ENCODE measurements at places on chromosomes 5 and 9. TPM values are rescaled to one million over a fixed set of nuclear protein-coding genes. Genes with fewer than 3 reads are reported as not detected.

RLN1 gene
- total RNA-seq = 0.57 TPM

PCDHA10 gene
- total RNA-seq = 0.05 TPM

FOXI1 gene
- total RNA-seq = not detected

- DNase-seq = no peak
Measured at GRCh38 chr5:122707796-122708195, 67.1 kb upstream of the SNX2 start.

DNA sequence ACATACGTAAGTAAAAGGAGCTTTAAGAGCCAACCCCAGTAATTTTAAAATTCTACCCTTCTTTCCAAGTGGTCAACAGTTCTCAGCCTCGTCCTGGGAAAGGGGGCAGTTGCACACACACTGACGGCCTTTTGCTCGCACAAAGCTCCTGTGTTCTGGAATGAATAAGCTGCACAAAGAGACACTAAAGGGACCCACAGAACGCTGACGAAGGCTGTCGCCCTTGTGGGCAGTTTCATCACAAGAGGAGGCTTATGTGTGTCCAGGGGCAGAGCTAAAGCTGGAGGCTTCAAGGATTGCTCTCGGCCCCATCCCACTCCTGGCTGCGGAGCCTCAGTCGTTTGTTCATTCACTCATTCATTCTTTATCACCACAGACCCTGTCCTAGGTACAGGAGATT is 67.0 kb upstream of the NEK6 start:
- no peak for DNase-seq

- peak; percentile 94 for DNase-seq
Measured at GRCh38 chr5:127358284-127358683, 67.7 kb downstream of the MEGF10 start.
